ENCODE measurements at places on chromosomes 6 and 20.

- no peak for DNase-seq
Observed at GRCh38 chr20:32387252-32387651, 29.1 kb downstream of the ASXL1 start.

GRCh38 chr6:135438907-135439535 lies 58.5 kb downstream of the AHI1 start:
- DNase-seq, result no peak

DNA sequence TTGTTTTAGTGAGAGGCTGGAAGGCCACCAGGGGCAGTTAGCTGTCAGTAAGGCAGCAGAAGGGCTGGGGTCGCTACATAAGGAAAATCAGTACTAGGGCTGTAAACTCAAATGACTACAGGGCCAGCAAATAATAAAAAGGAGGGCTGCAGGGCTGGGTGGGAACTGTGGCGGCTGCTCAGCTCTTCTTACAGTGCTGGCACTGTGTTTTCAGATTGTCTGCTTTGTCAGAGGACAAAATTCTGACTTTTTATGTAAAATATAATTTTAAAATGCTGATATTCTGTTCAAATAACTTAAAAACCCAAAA lies 23.2 kb downstream of the HLA-A start:
- DNase-seq, result no peak

DNA sequence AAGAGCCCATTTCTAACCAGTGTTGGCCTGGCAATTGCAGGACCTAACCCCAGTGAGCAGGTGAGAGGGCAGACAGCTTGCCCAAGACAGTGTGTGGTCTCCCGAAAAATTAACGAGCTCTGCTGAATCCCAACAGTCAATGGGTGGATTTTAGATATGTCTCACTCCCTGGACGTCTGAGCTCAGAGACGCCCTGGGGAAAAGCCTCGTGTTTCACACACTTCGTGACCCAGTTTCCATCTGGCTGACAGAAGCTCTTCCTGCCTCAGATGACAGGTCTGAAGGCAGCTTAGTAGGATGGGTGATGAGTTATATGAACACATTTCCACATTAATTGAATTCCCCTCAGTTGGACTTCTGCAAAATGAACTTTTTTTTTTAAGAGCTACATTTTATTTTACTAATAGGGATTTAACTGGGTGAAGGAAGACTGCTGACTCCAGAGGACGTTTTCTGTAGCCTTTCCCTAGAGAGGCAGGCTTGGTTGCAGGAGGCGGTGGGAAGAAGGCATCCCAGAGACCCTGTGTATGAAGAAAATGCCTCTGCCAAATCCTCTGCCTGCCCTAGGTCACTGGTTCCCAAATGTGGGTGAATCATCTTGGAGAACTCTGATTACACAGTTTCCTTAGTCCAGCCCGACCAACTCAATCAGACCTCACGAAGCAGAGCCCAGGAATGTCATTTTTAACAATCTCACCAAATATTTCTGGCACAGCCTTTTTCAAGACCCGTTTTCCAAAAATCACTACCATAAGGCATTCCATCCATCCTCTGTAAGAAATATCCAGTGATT lies 71.7 kb upstream of the LY86 start:
- DNase-seq, result no peak

DNA sequence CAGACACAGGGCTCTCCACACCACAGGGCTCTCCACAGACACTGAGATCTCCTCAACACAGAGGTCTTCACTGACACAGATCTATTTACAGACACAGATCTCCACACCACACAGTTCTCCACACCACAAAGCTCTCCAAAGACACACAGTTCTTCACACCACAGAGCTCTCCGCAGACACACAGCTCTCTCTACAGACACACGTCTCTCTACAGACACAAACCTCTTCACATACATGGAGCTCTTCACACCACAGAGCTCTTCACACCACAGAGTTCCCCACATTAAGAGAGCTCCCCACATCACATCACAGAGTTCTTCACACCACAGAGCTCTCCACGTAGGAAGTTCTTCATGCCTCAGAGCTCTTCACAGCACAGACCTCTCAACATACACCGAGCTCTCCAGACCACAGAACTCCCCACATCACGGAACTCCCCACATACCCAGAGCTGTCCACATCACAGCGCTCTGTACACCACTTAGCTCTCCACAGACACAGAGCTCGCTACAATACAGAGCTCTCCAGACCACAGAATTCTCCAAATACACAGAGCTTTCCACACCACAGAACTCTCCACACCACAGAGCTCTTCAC lies 53.9 kb downstream of the ERMARD start:
- DNase-seq, result no peak

DNA sequence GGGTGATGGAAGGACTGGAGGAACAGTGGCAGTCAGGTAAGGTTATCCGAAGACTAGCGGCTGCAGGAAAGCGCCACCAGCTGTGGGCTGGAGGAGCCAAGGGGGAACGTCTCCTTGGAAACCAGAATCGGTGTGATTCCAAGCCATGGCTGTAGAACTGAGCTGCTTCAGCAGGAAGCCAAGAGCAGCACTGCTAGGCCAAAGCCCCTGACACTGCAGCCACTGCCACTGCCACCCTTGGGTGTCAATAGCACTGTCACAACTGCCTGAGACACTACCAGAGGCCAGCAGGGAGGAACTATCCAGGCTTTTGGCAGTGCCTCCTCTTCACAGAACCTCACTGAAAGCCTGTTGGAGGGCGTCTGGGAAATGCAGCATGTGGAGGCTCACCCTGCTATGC lies 289.6 kb upstream of the SUPT3H start:
- no peak for DNase-seq

GRCh38 chr6:6046716-6047115 lies 40.0 kb upstream of the NRN1 start:
- no peak for DNase-seq

DNA sequence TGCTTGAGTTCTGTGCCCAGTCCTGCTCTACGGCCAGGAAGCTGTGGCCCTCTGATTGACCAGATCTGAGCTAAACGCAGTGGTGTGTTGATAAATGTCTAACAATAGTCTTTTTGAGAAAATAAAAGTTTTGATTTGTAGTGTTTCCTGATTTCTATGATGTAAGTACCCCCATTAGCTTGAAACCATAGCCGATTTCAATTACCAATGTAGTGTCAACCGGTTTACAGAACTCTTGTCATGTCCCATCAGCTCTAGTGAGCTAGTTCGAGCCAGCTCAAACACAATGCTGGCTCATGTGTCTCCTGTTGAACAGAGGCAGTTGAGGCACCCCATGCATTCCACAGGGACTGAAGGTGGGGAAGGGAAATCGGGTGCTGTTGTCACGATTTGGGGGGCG lies 56.7 kb upstream of the ZMYND8 start:
- DNase-seq, result no peak
